AML-193 (cell line): ENCODE measurements at places on chromosomes 1 and 21.

GRCh38 chr1:28893403-28894102 is 20.8 kb upstream of the EPB41 start:
- no peak for DNase-seq

DNA sequence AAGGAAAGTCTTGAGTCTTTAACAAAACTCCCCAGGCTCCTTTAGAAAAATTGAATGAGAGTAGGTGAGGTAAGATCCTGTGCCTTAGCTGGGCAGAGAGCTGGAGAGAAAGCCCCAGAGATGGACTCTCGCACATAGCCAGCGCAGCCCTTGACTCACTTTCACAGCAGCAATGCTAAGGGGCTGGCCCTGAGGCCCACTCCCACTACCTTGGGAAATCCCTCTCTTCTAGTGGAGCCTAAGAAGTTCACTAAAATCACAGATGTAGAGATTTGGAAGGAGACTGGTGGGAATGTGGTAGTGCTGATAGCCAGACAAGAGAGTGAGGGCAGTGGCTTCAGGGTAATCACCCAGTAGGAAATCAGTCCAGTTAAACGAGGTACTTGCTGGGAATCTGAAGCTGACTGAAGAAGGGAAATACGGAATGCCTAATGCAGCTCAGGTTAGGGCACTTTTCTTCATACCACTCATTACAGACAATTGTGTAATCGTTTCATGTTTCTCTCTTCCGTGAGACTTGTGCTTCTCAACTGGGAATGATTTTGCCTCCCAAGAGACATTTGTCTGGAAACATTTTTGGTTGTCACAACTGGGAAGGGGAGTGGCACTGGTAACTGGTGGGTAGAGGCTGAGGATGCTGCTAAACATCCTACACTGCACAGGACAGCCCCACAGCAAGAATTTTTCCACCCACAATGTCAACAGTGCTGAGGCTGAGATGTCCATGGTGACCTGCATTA is 42.4 kb upstream of the LRRC8C start:
- no peak for DNase-seq

GRCh38 chr1:71357708-71358107 is 276.9 kb upstream of the ZRANB2 start:
- DNase-seq, result no peak

- peak; percentile 78 for DNase-seq
Measured at GRCh38 chr1:109111386-109112055, 2.4 kb upstream of the ELAPOR1 start.

GRCh38 chr1:117932576-117932975 is 3.0 kb downstream of the WDR3 start:
- DNase-seq, result no peak

DNA sequence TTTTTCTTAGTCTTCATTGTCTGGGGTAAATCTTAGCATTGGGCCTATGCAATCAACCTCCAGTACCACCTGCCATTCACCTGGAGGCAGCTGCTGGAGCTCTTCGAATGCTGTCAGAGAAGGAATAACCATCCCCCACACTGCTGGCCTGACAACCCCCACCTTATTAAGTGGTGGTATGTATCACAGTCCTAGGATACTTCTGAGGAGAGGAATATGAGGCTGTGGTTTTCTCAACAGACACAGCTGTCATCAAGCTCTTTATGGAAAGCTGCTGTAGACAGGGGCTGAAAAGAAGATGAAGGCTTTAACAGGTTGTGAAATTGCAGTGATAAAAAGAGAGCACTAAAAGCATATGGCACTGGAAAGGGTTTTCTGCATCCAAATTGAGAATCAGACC is 61.7 kb downstream of the TSEN15 start:
- no peak for DNase-seq

- DNase-seq, result no peak
Measured at GRCh38 chr1:248860007-248860406, 1.1 kb upstream of the ZNF692 start.

- no peak for DNase-seq
Measured at GRCh38 chr1:39657402-39657801, 14.5 kb downstream of the NT5C1A start.

- DNase-seq, result no peak
Measured at GRCh38 chr1:74861867-74862266, 128.9 kb downstream of the TYW3 start.

DNA sequence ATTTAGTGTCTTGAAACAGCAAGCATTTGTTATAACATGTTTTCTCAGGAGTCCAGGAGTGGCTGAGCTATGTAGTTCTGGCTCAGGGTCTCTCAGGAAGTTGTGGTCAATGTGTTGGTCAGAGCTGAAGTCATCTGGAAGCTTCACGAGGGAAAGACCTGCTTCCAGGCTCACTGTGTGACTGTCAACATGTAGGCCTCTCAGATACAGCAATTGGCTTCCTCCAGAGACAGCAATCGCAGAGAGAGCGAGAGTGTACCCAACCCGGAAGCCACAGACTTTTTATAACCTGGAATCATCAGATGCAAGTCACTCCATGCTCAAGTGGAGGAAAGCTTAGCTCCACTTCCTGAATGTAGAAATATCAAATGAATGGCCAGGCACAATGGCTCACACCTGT is 40.9 kb downstream of the TNFRSF9 start:
- no peak for DNase-seq

GRCh38 chr21:30695956-30696355 is 22.6 kb downstream of the KRTAP21-3 start:
- no peak for DNase-seq
